Vein endothelial cell (primary cell): ENCODE measurements at places on chromosomes 12 and 14. TPM values are rescaled to one million over a fixed set of nuclear protein-coding genes. Genes with fewer than 3 reads are reported as not detected.

The OR6C3 gene
- total RNA-seq = not detected in 2 replicates

The CCDC177 gene
- total RNA-seq = not detected in 2 replicates

The CLEC6A gene
- total RNA-seq = not detected in 2 replicates

The FOXG1 gene
- total RNA-seq = not detected in 2 replicates

The PRB3 gene
- not detected in 2 replicates for total RNA-seq

The KRT2 gene
- total RNA-seq = not detected in 2 replicates

The PELI2 gene
- total RNA-seq = 11.3 and 13.7 TPM in 2 replicates

The PRIM1 gene
- 9.1 and 14.4 TPM in 2 replicates for total RNA-seq

The ADGRD1 gene
- not detected in 2 replicates for total RNA-seq

The IFNG gene
- total RNA-seq = not detected in 2 replicates

The P2RX2 gene
- not detected in 2 replicates for total RNA-seq

The TEDC1 gene
- total RNA-seq = 11.1 and 15.9 TPM in 2 replicates

The PPM1H gene
- total RNA-seq = 2.3 and 4.3 TPM in 2 replicates

The BICDL1 gene
- total RNA-seq = not detected in 2 replicates
